ENCODE measurements at places on chromosomes 3 and 15.

- no peak for DNase-seq
Measured at GRCh38 chr15:50904211-50904610, 4.3 kb upstream of the AP4E1 start.

GRCh38 chr3:8254489-8254888, 247.1 kb upstream of the LMCD1 start:
- DNase-seq: no peak

DNA sequence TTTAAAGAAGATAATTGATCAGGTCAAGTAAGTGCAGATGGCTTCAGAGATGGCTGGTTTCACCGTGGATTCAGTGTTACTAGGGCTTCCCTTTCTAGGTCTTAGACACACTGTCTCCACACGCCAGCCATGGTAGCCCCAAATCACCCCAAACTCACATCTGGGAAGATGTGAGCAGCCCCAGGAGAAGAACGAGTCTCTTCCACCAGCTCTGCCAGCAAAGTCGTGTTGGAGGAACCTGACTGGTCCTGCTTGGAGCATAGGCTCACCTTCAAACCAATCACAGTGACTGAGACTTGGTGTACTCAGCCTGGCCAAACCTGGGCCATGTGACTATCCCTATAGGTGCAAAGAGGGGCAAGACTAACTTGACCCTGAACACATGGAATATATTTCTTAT, 296.7 kb downstream of the RPLP1 start:
- no peak for DNase-seq

DNA sequence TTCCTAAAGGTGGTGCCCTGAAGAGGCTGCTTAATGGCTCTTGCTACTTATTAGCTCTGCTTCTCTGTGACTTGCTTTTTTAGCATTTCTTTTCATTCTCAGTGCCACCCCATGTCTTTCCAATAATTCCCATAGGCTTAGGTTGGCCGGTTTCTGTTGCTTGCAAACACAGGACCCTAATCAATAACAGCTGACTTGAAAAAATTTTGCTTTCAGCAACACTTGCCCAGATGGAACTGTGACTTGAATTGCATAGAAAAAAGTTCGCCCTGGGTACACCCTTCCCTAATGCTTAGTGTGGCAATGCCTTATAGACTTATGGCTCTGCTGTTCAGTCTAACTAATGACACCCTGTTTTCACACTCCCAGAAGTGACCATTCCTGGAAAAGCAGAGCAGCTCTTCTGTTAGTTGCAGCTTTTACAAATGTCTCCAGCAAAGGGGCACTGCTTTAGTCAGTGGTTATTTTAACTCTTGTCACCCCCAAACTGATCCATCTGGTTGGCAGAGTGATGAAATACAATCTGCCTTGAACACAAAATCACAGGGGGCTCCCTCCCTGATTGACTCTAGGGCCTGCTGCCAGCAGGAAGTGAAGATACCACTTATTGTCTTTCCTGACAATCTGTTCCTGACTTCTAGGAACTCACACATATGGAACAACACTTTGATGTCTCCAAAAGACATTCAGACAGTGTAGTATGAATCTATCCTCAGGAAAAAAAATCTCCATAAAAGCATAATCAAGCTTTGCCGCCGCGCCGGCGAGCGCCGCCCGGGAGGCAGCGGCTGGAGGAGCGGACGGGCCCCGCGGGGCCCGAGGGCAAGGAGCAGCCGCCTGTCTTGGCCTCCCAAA, 9.7 kb upstream of the SLMAP start:
- no peak for DNase-seq

DNA sequence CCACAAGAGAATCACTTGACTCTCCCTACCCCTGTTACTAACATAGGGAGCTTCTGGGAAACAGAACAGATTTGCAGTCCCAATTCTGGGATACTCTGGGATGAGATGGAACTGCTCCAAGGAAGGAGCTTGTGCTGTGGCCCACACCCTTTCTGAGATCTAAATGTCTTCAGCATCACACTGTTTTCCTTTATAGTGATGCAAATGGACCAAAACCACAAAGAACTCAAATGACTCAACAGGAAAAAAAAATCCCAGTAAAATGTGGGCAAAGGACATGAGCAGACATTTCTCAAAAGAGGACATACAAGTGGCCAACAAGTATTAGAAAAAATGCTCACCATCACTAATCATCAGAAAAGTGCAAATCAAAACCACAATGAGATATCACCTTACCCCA, 155.6 kb downstream of the NECTIN3 start:
- DNase-seq: no peak

GRCh38 chr3:88002448-88002847, 56.4 kb downstream of the CGGBP1 start:
- no peak for DNase-seq

GRCh38 chr3:138782755-138783154, 52.0 kb downstream of the PIK3CB start:
- DNase-seq: no peak

GRCh38 chr15:57352535-57353316, 23.6 kb upstream of the CGNL1 start:
- no peak for DNase-seq

DNA sequence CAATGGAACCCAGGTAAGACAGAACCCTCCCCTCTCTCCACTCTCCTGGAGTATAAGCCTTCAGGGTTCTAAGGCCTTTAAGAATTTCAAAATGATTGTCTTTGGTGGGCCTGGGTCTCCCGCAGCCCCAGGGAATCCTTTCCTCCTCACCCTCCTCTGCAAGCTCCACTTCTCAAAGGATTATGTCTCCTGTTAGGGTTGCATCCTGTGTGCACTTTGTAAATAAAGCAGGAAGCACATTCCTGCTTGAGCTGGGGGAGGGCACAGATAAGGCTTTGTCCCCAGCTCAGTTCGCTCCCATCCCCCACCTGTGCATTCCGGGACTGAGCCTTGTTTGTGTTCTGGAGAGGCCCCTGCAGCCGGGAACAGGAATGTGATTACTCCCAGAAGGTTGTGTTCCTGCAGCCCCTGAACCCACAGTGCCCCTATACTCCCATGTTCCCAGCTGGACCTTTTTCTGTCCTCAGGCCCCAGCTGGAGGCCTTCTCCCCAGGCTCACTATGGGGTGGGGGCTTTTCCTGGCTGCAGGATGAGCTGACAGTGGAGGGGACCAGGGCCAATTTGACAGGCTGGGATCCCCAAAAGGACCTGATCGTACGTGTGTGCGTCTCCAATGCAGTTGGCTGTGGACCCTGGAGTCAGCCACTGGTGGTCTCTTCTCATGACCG, 9.5 kb downstream of the TYRO3 start:
- no peak for DNase-seq

DNA sequence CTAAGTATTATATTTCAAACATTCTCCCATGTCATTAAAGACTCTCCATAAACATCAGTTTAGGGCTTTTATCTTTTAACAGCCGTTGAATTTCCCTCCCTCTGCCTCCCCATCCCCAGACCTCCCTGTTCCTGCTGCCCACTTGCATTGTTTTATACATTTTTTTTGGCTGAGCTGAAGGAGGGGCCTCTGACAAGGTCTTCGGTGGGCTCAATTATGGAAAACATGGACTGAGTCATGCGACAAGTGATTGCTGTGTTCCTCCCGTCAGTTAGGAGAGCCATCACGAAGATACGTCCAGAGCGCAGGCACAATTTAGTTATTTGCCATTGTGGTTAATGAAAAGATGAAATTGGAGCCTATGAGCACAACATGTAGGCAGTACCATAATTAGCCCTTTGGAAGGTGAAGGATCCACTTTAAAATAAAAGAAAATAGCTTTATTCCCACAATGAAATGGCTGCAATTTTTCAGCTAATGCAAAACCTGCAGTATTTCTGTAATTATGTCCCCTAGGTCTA, 12.0 kb upstream of the NMNAT3 start:
- DNase-seq: no peak

- DNase-seq: no peak
Measured at GRCh38 chr15:93703092-93703739, 528.1 kb upstream of the MCTP2 start.

DNA sequence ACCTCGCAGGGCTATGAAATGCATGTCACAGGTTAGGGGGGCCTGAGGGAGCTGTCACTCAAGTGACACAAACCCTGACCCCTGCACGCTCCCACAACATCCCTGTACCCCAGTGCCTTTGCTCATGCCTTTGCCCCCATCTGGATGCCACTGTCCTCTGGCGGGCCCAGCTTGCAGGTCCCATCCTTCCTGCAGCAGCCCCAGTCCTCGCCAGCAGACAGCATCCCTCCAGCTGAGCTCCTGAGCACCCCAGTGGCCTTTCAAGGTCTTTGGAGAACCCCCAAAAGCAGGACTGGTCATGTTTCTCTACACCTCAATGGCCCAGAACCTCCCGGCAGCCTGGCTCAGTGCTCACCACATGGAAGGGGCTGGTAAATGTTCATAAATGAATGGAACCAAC, 170.4 kb downstream of the ADAMTS17 start:
- no peak for DNase-seq

DNA sequence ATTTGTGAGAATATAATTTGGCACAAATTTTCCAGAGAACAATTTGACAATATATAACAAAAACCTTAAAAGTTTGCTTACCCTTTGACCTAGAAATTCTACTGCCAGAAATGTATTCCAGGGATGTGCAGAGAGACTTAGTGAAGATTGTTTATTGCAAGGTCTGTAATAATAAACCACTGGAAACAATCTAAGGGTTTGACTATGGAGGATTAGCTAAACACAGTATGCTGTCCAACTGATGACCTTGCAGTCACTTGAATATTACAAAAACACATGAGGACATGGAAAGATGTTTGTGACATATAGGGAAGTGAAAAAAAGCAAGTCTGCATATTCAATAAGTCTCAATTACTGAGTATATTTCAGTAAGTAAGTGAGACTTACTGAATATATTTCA, 48.1 kb upstream of the CDV3 start:
- DNase-seq: no peak
